ENCODE measurements at places on chromosomes 7 and 10.

DNA sequence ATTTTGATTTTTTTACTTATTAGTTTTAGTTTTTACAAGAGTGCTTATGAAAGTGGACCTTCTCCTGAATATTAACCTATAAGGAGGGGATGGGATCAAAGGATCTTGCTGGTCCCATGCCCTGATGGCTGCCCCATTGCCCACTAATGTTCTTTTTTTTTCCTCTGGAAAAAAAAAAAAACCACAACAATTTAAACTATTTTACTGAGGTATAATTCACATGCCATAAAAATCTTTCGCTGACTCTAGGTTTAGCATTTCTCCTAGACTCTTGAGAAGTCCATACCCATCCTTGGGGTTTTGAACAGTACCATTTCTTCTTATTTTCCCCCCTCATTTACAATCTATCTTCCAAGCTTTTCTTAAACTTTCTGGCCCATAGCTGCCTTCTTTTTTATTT lies 481.8 kb downstream of the TFEC start:
- no peak for DNase-seq

- no peak for DNase-seq
Measured at GRCh38 chr10:132532749-132533560, 4.6 kb upstream of the INPP5A start.

DNA sequence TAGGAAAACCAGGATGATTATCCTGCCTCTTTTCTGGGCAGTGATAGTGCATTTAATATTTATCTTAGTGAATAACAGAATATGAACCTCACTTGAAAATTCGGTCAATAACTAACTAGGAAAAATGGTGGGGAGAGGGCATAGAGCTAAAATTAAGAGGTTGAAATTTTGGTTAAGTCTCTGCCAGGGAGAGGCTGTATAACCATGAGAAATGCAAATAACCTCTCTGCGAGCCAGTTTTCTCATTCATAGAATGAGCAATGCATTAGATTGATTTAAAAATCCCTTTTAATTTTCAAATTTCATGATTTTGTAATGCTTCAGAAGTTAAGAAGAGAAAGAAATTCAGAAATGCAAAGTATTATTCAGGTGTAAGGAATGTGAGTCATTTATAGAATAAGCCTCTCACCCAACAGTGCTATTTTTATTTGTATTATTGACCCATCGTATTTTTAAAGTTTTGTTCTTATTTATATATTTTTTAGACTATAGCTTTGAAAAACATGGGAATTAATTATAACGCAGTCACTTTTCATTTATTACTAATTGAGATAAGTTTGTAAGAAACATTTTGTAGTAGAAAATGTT lies 104.7 kb downstream of the PHF14 start:
- no peak for DNase-seq

DNA sequence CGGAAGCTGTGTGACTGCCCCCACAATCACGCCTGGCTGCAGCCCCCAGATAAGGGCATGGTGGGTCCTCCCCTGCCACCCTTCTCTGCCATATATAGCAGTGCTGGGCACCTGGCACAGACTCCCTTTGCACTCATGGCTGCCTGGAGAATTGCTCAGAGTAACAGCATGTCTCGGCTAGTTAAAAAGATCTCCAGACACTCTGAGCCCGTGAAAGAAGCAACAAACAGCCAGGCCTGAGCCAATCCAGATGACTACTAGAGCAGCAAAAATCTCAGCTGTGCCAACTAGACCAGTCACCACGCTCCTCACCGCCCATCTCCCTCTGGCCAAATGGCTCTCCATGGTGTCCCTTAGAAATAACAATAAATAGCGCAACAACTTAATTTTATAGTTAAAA lies 71.3 kb downstream of the PARD3 start:
- DNase-seq: no peak

DNA sequence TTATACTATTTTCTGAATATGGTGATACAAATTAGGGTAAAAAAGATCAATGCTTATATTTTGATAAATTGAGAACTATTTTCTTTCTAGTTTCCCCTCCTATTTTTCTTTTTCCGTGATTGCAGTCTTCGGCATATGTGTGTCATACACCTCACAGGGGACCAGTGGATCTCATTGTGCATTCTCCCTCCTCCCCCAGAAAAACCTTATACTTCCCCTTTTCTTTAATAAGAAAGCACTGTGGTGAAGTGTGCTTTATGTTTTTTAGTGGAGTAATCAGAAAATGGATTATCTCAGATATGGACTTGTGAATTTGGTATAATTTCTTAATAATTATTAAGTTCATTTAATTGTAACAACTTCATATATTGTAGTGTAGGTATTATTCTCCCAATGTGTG lies 72.8 kb downstream of the BICC1 start:
- no peak for DNase-seq

DNA sequence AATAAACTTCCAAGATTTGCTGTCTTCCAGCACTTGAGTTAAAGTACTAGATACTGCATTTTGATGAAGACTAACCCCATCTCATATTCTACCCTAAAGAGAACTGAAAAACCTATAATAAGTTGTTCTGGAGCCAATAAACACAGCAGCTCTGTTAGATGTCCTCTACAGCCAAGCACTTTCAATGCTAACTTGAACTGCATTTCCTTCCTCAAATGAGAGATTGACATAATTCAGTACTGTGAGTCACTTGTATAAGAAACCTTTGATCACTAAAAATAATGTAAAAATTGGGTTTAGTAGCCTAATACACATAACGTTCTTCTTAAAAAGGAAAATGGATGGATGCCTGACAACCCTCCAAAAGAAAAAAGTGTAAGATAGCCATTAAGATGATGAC lies 81.3 kb downstream of the ITGB8 start:
- no peak for DNase-seq

DNA sequence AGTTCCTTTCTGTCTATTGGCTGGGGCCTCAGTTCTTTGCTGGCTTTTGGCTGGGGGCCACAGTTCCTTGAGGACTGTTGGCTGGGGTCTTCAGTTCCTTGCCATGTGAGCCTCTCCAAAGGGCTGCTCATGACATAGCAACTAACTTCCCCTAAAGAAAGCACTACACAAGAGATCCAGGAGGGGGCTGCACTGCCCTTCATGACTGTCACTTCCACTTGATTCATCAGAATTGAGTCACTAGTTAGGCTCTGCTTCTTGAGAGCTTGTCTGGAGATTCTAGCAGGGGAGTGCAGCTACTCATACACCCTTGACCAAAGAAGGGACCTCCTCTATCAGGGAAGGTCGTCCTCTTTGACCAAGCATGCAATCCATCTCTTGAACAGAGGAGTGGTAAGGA lies 38.0 kb upstream of the MKX start:
- DNase-seq: no peak

DNA sequence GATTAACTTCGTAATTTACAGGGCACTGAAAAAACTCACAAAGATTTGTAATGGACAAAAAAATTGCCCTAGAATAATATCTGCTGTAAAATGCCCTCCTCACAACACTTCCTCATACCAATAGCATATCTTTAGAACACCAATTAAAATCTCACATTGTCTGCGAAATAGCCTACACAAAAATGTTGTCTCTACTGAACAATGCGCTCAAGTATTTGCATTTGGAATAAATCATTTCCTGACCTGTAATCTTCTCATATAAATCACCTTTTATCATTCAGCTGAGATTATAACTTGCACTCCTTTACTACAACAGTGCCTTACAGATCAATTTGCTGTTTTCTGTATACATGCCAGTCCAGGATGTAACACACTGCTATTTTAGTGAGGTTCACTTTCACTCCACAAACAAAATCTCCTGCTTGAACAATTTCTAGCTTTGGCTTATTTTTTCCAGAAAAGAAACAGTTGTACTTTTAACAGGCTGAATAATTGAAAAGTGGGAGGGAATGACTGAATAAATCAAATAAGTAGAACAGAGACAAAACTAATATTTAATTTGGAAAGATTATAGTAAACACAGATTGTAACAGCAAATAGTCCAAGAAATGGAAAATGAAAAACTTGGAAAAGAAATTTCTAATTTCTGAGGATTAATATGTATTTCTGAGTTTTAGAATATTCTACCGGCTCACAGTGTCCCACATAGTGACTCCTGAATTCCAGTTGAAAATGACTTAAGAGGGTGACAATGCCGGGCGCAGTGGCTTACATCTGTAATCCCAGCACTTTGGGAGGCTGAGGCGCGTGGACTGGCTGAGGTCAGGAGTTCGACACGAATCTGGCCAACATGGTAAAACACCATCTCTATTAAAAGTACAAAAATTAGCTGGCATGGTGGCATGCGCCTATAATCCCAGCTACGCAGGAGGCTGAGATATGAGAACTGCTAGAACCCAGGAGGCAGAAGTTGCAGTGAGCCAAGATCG lies 30.6 kb downstream of the JMJD1C start:
- DNase-seq: no peak

GRCh38 chr10:120131183-120131582 lies 238.7 kb downstream of the SEC23IP start:
- no peak for DNase-seq

GRCh38 chr10:71761105-71761511 lies 12.2 kb downstream of the VSIR start:
- peak; percentile 46 for DNase-seq

GRCh38 chr10:78292982-78293865 lies 259.6 kb downstream of the RPS24 start:
- no peak for DNase-seq

DNA sequence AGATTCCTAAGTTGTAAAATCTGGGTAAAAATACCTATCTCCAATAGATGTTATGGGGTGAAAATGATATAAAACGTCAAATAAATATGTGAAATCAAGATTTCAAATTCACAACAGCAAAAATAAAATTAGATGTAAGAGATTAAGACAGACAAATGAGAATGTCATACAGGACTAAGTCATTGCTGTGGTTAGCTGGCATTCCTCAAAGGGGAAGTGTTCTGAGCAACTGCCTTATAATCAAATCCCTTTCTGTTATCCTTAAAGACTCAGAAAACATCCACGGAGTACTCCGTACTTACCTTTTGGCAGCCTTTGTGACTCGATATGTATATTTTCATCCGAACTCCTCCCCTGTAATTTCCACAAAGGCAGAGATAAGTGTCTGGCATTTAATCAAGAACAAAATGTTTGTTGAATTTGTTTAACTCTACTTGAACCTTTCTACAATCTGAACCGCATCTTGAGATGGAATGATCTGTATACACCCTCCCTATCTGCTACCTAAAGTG lies 559.6 kb downstream of the GATA3 start:
- DNase-seq: no peak
